Epithelial cell of prostate (primary cell): ENCODE measurements at places on chromosomes 3 and 15.
A peak's percentile ranks its signal among the peaks of the same experiment; 100 is the strongest.

DNA sequence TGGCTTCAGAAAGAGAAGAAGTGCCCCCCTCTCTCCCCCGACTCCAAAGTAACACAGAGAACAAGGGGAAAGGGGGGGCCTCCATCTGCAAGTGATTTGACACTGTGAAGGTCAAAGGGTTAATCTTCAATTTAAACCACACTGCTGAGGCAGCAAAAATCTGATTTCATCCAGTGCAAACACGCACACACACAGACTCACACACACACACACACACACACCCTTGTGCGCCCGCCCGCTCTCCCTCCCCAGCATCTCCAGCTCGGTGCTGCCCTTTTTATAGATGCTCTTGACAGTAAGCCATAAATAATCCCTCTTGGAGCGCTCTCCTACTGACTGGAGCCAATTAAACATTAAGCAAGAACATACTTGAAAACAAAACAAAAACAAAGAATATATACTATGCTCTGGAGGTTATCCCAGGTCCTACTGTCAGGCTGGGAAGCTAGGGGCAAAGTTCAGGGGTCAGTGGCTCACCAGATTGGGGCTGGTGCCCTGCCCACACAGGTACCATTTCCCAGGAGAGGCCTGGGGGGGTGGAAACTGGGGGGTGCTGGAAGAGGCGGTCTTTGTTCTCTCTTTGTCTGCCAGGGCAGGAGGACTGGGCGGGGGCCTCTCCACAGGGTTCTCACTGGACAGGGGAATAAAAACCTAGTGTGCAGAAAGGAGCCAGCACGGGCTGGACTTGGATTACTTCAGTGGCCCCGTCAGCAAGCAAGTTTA lies 16.3 kb downstream of the BMF start:
- DNase-seq = no peak

- no peak for DNase-seq
Measured at GRCh38 chr3:49414753-49415152, 2.5 kb downstream of the TCTA start.

DNA sequence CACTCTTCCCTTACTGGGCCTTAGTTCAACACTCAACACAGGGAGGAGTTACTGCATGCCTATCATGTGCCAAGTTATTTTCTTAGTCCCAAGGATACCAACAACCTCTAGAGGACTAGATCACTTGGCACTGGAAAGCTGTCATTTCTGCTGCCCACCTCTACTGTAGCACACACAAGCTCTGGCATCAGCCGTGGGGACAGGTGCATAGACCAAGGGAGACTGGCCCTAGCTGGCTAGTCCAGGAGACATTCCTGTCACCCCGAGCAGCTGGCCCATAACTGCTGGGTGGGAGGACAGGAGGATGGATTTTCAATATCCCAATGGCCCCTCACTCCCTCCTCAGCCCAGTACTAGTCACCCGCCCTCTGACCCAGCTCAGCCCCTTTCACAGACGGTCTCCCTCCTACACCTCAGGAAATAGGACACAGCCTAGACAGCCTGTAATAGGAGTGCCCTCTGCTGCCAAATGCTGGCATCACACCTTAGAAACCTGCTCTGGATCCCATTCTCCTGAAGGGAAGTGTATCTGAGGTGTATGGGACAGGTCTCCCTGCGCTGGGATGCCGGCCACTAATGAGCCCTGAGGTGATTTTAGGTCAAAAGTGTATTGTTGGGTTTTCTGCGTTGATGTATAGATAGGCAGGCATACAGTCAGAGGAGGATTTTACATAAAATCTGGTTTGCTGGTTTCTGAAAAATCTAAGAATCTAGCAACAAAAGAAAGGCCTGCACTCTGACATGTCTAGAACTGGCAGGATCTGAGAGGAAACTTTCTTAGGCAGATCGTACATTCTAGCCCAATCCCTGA lies 3.4 kb upstream of the DZIP1L start:
- DNase-seq = peak; percentile 6

- no peak for DNase-seq
Measured at GRCh38 chr15:57634290-57634689, 42.6 kb downstream of the MYZAP start.

- DNase-seq = no peak
Measured at GRCh38 chr3:133512416-133513089, 60.9 kb upstream of the CDV3 start.

DNA sequence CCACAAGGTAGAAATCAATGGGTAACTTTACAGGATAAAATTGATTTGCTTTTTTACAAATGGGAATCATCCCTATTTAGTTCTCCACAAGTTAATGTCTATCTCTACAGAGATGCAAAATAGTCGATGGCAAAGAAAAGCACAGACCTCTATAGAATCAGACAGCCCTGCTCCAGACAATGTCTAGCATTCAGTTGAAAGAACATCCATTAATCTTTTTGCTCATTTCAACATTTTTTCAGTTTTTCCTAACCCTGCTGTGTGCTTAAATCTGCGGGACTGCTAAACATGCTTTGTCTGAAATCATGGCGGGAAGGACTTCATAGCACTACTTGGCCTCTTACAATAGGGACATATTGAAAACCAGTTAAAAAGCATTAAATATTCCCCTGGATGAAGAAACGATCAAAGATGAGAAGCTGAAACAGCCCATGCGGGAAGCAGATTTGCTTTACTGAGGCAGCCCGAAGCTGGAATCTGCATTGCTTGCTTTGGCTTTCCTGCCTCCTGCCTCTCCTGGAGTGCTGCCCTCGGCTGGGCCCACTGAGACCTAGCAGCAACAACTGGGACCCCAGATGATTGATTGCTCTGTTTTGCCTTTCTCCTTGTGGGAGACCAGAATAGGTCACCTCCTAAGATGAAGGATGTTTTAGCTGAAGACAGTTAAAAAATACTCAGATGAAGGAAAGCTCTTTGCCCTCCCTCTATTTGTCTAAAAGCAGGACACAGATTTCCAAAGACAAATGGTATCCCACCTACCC lies 38.5 kb upstream of the RASGRP1 start:
- no peak for DNase-seq

DNA sequence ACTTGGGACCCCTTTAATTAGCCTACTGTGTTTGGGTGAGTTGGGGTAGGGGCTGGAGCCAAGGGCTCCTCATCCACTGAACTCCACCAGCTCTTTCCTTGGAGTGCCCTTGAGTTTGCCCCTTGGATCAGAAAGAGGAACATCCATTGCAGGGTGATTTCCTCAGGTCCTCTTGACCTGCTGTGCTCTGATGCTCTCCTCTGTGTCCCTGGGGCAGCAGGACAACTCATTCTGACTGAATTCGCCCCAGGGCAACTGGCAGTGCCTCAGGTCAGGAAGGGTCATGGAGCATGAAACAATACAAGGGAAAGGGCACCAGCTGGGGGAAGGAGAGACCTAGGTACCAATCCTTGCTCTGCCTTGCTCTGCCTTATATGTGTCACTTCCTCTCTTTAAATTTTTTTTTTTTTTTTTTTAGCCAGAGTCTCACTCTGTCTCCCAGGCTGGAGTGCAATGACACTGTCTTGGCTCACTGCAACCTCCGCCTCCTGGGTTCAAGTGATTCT lies 47.8 kb downstream of the BSN start:
- DNase-seq = no peak

DNA sequence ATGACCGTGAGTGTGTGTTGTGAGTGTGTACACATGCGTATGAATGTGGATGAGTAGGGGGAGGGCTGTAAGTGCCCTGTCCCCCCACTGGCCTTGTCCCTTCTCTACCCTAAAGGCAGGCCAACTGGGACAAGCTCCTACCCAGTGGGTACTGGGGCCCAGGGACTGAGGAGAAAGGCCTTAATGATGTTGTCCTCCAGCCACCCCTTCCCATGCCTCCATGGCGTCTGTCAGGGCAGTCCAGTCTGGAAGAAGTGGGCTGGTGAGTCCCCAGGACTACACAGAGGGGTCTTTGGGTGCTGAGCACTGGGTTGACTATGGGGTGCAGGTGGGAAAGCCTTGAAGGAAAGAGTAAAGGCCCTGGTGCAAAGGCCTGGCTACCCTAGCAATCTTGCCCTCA lies 16.9 kb upstream of the CORO2B start:
- no peak for DNase-seq

DNA sequence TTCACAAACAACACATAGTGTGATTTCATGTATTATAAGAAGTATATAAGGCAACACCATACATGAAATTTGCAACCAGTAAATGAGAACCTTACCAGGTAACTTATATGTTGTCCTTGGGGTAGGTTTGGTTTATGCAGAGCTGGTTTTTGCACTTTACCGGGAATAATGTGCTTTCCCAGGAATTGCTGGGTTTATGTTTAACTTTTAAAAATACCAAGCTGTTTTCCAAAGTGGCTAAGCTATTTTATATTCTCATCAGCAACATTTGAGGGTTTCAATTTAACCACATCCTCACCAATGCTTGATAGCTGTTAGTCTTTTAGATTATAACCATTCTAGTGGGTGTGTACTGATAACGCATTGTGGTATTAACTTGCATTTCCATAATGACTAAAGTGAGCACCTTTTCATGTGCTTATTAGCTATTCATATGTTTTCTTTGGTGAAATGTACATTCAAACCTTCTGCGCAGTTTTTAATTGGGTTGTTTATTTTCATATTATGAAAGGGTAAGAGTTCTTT lies 71.6 kb downstream of the KY start:
- no peak for DNase-seq

DNA sequence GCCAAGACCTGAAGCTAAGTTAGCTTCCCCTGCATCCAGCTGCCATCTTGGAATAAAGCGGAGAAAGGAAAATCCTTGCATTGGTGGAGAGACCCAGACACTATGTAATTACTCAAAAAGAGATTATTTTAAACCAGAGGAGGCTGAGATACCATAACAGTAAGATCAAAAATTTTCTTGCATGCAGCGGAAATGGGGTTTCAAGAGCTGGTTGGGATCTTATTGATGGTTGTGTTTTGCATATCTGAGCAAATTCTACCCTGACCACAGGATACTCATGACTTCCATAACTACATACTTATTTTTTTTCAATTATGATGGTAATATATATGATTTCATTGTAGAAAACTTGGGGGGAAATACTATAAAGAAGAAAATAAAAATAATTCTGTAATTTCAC lies 17.5 kb downstream of the TMEM158 start:
- DNase-seq = no peak

DNA sequence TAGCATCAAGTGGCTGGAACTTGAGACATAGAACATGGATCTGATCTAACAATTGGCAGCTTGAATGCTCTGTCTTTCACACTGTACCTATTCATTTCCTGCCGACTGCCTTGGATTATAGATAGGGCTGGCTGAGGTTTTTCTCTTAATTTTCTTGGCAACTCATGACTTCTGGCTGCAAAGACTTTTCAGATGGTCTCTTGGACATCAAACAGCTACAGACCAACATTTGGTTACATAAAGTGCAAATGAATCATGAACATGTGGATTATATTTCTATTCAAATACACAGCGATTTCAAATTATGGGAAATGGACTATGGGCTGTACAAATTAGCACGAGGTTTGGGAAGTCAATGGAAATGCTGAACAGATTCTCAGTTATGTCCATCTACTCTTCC lies 26.2 kb upstream of the IL16 start:
- DNase-seq = no peak

DNA sequence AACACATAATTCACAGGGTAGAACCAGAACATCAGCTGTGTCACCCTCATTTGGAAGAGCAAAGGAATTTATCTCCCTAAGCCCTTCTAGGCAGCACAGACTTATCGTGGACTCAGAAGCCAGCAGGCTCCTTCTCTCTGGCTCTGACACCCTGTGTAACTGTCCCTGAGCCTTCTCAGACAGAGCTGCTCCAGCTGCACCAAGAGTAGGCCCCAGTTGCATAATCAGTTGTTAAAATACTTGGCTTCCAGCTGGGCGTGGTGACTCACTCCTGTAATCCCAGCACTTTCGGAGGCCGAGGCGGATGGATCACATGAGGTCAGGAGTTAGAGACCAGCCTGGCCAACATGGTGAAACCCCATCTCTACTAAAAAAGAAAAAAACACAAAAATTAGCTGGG lies 49.4 kb upstream of the ACVR2B start:
- no peak for DNase-seq

GRCh38 chr15:101026656-101027272 lies 107.6 kb downstream of the LRRK1 start:
- DNase-seq = no peak

DNA sequence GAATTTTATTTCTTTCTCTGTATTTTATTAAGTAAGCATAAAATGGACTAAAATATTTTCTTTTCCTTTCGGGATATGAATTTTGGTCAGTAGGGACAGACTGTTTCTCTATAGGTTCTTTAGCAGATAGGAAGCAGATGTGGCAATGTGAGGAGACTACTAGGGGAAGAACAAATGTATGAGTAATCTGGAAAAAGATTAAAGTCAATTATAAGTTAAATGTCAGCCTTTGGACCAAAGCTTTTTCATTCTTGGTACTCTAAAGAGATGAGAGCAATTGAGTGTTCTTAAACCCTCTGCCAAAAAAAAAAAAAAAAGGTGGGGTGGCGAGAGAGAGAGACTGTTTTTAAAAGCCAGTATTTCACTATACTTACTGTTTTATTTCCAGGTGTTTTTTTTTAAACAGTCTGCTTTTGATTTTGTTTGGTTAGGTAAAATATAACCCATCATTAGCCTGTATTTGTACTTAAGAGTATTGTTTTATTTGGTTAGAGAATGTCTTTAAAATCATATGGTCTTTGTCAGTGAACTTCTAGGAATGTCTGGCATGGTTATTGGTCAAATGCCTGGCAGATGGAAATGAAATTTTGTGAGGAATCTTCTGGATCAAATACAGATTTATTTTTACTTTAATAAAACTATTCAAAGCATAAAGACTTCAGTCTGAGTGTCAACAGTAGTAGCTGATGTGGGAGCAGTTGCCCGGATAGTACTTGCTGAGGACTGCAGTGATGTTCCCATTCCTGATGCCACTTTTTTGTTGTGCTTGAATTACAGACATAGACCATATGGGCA lies 63.8 kb downstream of the LRRC49 start:
- no peak for DNase-seq

- DNase-seq = no peak
Measured at GRCh38 chr15:100781961-100782530, 97.6 kb upstream of the ALDH1A3 start.

DNA sequence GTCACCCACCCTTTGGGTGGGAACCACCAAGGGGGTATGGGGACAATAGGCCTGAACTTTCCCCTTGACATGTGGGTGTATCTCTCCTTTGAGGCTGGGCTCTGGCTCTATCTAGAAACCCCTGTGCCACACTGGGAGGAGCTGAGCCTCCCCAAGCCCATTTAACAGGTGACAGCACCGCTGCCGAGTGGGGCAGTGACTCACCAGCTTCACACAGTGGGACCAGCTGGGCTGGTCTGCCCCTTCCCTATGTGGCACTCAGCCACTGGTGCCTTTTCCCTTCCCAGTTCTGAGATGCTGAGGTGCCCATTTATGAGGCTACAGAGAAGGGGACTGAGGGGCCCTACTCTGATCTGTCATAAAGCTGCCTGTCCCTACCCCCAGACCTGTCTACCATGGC lies 5.1 kb downstream of the PSTPIP1 start:
- DNase-seq = no peak

- no peak for DNase-seq
Measured at GRCh38 chr3:48437812-48438211, 2.1 kb downstream of the CCDC51 start.

- no peak for DNase-seq
Measured at GRCh38 chr3:183357564-183358079, 70.8 kb downstream of the MCF2L2 start.

GRCh38 chr3:195028877-195029606 lies 241.9 kb downstream of the XXYLT1 start:
- DNase-seq = no peak
